ENCODE measurements at places on chromosomes 7 and 10.
A peak's percentile ranks its signal among the peaks of the same experiment; 100 is the strongest.

DNA sequence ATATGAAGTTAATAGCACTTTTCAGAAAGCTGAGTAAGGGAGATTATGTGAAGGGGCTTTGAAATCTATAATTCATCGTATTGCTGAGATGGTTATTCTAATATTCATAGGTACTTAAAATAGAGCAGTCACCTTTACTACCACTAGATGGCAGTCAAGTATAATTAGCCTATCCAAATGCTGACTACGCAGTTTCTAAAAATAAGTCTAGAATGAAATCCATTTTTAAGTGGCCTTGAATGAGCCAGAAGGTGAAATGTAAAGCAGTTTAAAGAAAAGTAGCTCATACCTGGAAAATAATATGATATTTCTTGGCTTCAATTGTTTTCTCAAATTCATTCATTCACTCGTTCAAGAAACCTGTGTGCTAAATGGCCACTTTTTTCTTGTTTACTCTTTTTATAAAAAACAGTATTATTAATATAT lies 1277.1 kb downstream of the GATA3 start:
- peak; percentile 19 for DNase-seq

DNA sequence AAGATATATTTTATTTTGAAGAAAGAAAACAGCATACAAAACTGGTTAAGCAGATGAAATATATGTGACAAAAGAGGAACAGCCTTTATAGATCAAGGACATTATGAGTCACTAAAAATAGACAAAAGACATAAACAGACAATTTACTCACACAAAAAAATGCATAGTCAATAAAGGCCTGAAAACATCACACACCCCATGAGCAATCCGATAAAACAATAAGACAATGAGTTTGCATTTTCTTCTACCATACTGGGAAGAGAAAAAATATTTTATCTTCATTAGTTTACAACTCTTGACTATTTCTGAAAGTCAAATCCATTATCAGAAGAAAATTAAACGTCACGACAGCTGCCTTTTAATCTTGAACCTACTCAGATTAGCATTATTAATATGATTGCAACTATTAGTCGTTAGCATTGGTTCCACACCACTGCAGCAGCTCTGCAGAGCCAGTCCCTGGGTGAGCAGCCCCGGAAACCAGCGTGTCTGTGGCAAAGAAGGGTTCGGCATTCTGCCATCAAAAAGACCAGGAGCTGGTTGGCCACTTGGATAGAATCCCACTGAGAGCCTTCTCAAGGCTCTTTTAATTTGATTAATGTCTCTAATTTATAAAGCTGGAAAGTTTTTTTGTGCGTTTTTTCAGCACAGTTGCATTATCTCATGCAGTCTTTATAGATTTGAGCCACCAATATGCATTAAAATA lies 305.4 kb upstream of the SHH start:
- DNase-seq: no peak

DNA sequence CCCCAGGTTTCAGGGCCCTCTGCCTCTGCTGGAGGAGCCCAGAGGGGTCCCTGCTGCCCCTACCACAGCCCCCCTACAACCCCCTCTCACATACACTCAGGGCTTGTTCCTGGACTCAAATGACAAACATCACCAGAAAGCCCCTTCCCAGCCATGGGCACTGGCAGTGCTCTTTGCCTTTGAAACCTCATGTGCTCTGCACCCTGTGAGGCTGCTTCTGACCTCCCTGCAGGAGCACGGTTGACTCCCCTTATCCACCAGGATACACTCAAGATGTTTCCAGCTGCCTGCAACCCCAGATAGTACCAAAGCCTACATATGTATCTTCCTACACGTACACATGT lies 3.5 kb upstream of the ADIRF start:
- peak; percentile 0 for DNase-seq

DNA sequence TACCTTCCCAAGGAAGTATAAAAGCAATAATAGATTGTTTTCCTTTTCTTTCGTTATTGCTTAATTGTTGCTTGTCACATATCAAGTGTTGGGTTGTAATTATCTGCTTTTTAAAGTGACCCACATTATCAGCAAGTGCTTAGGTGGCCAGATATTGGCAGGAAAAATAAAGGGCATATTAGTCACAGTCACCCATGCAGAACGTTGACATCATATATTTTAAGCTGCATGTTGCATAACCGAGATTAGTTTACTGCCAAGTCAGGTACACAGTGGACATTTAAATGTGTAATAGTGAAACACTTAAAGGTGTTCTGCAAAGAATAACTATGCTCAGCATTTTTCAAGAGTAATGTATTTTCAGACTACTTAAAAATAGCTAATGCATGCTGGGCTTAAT lies 11.4 kb downstream of the NEBL start:
- DNase-seq: no peak

- no peak for DNase-seq
Observed at GRCh38 chr7:5682551-5683279, 98.7 kb downstream of the RNF216 start.

DNA sequence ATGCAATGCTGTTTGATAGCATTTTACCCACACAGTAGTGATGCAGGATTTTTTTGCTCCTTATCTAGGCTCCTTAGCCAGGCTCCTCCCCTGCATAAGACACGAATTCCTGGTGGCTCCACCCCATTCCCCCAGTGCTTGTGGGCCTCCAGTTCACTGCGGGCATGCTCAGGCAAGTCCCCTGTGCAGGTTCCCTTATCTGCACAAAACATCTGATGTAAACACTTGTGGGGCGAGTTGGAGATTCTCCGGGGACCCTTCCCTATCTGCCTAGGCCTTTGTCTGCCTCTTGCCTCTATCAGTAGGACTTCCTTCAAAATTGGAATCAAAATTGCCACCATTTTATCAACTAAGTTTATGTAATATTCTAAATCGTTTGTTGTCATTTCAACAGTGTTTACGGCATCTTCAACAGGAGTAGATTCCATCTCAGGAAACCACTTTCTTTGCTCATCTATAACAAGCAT lies 5.4 kb upstream of the STK17A start:
- peak; percentile 56 for DNase-seq

GRCh38 chr7:46812101-46812675 lies 769.7 kb downstream of the TNS3 start:
- peak; percentile 22 for DNase-seq

DNA sequence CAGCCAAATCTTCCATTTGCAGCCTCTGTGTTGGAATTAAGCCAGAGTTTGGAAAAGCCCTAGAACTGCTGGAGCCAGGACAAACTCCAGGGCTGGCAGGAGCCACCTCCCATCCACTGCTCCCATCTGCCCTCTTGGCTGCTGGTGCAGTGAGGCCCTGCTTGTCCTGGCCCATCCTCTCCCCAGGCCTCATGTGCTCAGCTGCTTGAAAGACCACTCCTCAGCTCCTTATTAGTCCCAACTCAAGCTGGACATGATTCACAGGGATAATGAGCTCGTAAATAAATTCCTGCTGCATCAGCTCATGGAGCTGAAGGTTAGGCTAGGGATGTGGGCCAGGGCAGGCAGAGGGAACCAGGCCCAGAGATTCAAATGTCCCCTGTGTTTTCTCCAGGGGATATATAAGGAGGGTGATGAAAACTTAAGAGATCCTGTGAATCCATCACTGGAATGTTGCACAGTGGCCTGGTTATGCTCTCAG lies 282.8 kb downstream of the RPS24 start:
- DNase-seq: peak; percentile 75

DNA sequence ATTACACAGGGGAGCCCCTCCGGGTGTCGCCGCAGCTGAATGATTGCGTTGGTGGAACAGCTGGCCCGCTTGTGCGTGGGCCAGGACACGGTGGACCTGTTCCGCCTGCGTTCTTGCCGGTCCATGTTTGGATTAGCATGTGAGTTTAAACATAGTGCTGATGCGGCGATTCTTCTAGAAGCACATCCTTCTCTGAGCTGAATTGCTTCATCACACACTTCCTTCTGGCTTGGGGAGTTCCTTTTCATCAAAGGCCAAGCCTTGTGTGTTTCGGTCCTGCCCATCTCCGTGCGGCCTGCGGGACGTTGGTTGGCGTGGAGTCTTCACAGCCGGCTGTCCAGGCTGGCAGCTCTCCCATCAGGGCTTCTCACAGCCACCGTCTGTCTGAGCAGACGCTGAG lies 45.5 kb upstream of the SLC29A4 start:
- peak; percentile 77 for DNase-seq

GRCh38 chr7:110224643-110225042 lies 866.3 kb upstream of the LRRN3 start:
- DNase-seq: no peak

- DNase-seq: no peak
Observed at GRCh38 chr10:52011118-52011517, 303.0 kb upstream of the DKK1 start.

- peak; percentile 69 for DNase-seq
Observed at GRCh38 chr7:22635349-22635748, 91.7 kb upstream of the IL6 start.

GRCh38 chr7:139341776-139342226 lies 664 bp downstream of the FMC1 start:
- DNase-seq: no peak

GRCh38 chr7:97357459-97357858 lies 240.0 kb downstream of the SDHAF3 start:
- no peak for DNase-seq

DNA sequence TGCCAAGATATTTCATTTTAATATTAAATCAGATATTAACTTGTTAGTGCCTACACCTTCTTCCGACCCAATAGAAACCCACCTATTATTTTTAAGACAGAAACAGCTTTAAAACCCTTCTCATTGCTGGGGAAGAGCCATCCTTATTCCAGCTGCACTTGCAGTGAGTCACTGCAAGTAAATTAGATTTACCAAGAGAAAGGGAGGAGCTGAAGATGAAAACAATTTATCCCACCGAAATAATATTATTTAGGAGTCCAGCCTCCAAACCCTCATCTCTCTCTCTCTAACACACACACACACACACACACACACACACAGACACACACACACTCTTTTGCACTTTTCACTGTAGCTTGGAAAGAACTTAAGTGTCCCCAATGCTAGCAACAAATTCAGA lies 26.9 kb downstream of the TWIST1 start:
- peak; percentile 51 for DNase-seq

- no peak for DNase-seq
Observed at GRCh38 chr10:123522702-123523312, 143.3 kb upstream of the GPR26 start.

DNA sequence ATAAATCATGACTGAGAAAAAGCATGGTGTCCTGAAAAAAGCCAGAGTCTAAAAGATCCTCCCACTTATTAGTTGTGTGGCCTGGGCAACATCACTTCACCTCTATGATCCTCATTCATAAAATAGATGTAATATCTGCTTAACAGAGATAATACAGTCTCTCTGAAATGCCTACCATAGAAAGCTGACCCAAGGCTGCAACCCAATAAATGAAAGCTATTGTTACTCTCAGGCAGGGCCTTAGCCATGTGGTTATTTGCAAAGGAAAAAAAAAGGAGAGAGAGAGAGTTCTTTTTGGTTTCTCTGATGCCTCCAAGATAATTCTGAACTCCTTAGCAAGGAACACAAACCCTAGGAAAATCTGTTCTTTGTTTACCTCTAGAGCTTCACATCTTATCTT lies 7.9 kb downstream of the FAM13C start:
- no peak for DNase-seq

DNA sequence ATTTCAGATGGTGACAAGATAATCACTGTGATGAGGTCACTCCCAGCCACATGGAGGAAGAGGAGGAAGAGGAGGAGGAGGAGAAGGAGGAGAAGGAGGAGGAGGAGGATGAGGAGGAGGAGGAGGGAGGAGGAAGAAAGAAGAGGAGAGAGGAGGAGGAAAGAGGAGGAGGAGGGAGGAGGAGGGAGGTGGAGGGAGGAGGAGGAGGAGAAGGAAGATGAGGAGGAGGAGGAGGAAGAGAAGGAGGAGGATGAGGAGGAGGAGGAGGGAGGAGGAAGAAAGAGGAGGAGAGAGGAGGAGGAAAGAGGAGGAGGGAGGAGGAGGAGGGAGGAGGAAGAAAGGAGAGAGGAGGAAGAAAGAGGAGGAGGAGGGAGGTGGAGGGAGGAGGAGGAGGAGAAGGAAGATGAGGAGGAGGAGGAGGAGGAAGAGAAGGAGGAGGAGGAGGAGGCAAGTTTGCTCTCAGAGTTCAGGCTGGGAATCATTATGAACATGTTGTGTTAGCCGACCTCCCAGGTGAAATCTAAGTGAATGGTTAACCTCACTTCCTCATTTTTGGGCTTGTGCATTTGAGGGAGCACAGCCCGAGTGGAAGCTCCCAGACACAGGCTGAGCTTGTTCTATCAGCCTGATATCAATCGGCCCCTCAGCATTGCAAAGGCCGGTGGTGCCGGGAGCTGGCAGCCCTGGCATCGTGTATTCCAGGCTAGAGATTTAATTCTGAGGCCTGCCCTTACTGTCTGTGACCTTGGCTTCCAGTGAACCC lies 236.2 kb upstream of the PITRM1 start:
- no peak for DNase-seq

DNA sequence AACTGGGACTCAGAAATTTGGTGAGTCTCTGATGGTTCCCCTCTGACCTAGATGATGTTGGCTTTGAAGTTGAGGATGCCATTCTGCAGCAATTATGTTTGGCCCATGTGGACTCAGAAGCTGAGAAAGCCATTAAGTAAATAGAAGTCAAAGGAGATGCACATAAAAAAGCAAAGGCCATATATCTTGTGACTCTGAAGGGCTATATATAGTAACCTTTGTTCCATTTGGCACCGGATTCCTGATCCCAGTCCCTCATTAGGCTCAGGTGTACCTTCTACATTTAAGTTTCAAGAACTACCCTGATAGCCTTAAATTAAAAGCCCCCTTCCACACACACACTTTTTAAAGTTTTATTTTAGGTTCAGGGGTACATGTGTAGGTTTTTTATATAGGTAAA lies 50.0 kb upstream of the PDK4 start:
- DNase-seq: no peak

DNA sequence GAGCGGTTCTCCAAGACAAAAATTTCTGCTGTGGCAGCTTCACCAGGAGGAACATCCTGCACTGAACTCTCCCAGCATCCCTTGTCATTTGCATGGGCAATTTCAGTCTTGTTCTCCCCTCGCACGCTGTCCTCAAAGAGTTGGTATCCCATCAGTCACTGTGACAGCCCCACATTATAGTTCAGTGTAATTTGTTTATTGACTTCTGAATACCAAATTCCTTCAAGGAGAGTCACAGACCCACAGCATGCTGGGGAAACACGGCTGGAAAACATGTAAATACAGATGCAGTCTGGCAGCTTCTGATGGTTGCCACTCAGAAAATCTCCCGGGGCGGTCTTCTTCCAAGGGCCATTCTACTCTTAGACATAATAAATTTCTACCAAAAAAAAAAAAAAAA lies 151.0 kb upstream of the NEBL start:
- peak; percentile 23 for DNase-seq

DNA sequence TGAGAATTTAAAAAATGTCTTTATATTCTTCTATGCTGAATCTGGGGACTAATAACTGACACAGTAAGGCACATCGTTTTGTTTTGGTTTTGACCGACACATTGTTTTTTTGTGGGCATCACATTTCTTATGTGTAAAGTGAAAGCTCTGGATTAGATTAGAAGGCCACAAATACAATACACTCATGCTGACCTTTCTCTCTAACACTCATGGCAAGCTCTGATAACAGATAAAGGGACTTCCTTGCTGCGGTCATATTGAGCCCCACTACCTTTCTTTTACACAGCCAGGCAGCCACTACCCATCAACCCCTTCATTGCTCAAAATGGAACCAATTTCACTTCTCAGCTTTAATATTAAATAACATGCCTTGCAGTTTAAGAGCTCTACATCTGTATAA lies 26.0 kb downstream of the PPP1R3A start:
- DNase-seq: no peak

- peak; percentile 18 for DNase-seq
Observed at GRCh38 chr7:114416129-114416990, 1.7 kb downstream of the FOXP2 start.

- peak; percentile 62 for DNase-seq
Observed at GRCh38 chr10:79148452-79149344, 79.9 kb downstream of the ZMIZ1 start.
